ENCODE measurements at places on chromosomes 4 and X. TPM values are rescaled to one million over a fixed set of nuclear protein-coding genes. Genes with fewer than 3 reads are reported as not detected.

FGF2 gene
- total RNA-seq, result 5.1 TPM

TMLHE gene
- 15.4 TPM for total RNA-seq

GRCh38 chr4:9942921-9943600 lies 78.2 kb downstream of the SLC2A9 start:
- no peak for DNase-seq

- no peak for DNase-seq
Observed at GRCh38 chr4:62627141-62627540, 1427.0 kb downstream of the ADGRL3 start.

DNA sequence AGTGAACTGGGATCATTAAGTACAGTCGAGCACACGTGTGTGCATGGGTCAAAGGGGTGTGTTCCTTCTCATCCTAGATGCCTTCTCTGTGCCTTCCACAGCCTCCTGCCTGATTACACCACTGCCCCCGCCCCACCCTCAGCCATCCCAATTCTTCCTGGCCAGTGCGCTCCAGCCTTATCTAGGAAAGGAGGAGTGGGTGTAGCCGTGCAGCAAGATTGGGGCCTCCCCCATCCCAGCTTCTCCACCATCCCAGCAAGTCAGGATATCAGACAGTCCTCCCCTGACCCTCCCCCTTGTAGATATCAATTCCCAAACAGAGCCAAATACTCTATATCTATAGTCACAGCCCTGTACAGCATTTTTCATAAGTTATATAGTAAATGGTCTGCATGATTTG lies 22.3 kb downstream of the SLC34A2 start:
- no peak for DNase-seq

GRCh38 chr4:37627263-37627662 lies 58.9 kb downstream of the RELL1 start:
- no peak for DNase-seq

GRCh38 chrX:150163956-150164726 lies 199.0 kb upstream of the MAMLD1 start:
- no peak for DNase-seq

DNA sequence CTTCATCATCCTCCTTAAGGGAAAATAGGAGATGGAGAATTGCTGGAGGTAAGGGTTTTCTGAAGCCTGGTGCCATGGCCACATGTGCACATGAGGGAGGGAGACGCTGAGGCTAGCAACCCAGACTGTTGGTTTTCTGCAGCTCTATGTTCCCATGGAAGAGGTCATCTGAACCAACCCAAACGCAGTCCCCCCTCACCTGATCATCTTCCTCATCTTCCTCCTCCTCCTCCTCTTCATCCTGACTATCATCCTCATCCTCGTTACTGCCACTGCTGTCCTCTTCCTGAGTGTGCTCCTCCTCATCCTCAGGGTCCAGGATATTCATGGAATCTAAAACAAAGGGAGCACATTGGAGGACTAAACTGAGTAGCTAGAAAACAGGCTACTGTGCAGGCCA lies 124.6 kb downstream of the HUWE1 start:
- DNase-seq, result no peak

GRCh38 chr4:3402491-3403347 lies 39.0 kb upstream of the HGFAC start:
- DNase-seq, result no peak

- DNase-seq, result no peak
Observed at GRCh38 chr4:35725131-35725530, 519.2 kb downstream of the ARAP2 start.
